ENCODE measurements at places on chromosomes 1 and 21.

DNA sequence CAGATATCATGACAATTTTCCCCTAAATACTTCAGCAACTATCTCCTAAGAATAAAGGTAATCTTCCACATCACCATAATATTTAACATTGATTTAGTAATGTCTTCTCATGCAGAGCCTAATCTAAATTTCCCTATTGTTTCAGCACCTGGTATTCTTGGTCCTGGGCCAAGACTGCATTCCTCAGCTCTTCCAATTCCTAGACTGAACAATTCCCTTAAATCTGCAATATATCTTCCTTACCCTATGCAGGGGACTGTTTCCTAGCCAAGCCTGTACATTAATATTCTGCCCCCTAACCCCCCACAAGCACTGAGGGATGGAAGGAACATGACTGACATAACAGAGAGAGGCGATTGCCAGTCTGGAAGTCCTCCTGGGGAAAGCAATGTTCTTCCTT is 28.7 kb upstream of the DISP1 start:
- no peak for DNase-seq

- no peak for DNase-seq
Observed at GRCh38 chr1:56056438-56057287, 522.7 kb downstream of the PLPP3 start.

GRCh38 chr1:17335821-17336710 is 28.1 kb downstream of the PADI4 start:
- DNase-seq, result peak; percentile 28

GRCh38 chr1:90133133-90133532 is 138.2 kb downstream of the ZNF326 start:
- no peak for DNase-seq

GRCh38 chr21:33036430-33037162 is 10.9 kb downstream of the OLIG2 start:
- no peak for DNase-seq

GRCh38 chr1:225840223-225840610 is 30.3 kb downstream of the EPHX1 start:
- no peak for DNase-seq

GRCh38 chr1:207578796-207579435 is 66.0 kb upstream of the CR1L start:
- DNase-seq, result no peak

DNA sequence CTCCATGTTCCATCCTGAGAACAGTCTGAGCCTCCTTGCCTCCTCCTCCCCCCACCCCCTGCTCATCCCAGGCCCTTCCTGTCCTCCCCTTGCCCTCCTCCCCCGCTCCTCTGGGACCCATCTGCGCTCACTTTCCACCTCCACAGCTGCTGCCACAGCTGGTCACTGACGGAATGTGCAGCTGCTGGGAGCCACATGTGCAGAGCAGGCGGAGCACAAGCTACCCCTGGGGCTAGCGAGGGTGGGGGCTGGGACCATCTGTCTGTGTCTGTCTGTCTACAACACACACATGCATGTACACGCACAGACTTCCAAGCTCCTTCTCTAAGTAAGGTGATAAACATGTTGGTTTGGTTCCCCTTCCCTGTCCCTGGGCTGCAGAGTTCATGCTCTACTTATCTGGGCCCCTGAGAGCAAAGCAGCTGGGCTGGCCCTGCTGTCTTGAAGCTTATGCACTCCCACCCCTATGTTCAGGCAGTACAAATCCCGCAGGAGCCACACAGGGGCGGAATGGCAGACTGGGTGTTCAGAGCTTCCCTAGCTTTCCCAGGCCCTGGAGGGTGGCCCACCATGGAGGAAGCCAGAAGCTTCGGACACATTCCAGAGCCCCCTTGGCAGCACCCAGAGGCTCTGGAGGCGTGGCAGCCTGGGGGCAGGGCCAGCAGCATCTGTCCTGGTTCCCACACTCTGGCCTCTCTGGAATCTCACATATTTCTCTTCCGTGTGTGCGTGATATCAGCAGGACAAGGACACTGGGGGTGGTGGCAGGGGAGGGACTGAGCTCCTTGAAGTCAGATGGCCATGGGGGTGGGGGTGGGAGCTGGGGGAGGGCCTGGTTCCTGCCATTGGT is 7.0 kb upstream of the HEYL start:
- DNase-seq, result no peak

- DNase-seq, result no peak
Observed at GRCh38 chr1:237152506-237153335, 110.7 kb downstream of the RYR2 start.

DNA sequence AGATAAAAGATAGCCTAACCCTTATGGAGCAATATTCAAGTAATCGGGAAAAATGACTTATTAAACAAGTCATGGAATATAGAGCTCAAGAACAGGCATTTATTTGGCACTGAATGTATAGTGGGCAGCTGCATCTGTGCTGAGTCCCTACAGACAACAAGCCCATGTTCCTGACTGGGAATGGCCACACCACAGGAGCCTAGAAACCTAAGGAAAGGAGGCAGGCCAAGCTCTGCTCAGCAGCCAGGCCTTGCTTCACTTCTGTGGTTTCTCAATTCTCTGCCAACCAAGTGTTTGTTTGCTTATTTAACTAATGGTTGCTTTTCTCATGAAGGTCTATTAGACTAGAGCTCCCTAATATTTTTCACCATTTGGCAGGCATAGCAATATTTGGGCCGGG is 21.5 kb downstream of the AK2 start:
- no peak for DNase-seq

DNA sequence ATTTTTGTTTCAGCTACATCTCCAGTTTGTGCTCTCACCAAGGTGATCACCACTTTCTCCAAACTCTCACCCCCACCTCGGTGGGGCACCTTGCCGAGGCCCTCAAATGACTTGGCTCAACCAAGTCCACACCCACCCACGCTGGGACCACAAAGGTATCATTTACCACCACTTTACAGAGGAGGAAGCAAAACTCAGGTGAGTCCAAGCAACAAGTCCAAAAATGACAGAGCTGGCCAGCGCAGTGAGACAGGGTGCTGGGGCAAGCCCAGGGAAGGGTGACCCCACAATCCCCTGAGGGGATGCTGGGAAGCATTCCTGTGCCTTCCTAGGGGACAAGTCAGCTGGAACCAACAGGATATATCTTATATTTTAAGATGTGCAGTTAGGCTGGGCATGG is 24.7 kb downstream of the SSBP3 start:
- DNase-seq, result no peak

DNA sequence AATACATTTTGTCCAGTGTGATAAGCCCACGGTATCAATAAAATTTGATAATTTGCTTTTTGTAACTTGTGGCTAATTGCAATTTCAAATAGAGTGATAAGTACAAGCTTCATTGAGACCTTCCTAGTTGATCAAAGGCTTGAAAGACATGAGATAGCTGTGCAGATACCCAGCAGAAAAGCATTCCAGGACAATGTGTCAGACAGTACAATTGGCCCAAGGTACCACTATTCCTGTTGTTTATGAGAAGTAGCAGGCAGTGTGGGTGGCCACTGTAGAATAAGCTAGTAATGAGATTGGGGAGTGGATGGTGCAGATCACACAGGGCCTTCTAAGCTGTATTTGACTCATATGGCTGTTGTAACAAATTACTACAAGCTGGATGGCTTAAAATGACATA is 182.2 kb downstream of the AMY1C start:
- DNase-seq, result no peak

GRCh38 chr1:175394739-175395138 is 202.2 kb upstream of the KIAA0040 start:
- DNase-seq, result no peak

DNA sequence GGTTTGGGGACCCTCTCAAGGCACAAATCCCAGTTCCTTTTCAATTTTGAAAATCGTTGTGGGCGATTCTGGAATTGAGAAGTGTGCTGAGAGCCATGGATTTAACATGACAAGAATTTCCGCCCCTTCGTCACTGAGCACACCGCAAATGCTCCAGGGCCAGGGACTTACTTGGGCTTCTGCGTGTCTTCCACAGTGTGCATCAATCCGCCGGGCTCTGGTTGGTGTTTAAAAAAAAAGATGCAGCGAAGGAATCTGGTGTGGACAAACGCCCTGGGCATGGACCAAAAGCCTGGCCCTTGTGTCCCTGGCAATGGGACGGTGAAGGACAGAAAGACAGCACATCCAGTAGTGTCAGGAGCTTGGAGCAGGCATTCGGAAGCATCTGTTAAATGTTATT is 696 bp upstream of the CLDN14 start:
- DNase-seq, result no peak

DNA sequence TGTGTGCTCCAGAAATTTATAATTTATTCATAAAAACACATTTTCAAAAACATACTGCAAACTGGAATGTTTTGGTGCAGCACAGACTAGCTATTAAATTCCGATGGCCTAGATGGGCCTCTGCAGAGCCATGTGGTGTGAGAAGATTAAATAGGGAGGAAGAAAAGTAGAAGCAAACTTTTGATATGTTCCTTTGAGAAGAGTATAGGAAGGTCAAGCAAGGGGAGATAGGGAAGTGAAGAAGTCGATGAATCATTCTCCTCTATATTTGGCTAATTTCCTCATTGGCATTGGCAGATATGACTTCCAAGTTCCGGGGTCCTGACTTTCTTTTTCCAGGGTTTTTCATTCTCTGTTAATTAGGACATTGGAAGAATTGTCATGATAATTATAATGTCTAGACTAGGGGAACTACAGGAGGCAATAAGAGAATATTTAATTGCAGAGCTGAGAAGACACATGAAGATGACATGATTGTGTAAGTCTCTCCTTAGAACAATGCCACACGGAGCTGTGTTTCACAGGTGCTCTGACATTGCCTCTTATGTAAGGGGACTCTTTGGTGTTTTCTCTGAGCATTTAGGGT is 19.3 kb upstream of the ZNF326 start:
- DNase-seq, result no peak

DNA sequence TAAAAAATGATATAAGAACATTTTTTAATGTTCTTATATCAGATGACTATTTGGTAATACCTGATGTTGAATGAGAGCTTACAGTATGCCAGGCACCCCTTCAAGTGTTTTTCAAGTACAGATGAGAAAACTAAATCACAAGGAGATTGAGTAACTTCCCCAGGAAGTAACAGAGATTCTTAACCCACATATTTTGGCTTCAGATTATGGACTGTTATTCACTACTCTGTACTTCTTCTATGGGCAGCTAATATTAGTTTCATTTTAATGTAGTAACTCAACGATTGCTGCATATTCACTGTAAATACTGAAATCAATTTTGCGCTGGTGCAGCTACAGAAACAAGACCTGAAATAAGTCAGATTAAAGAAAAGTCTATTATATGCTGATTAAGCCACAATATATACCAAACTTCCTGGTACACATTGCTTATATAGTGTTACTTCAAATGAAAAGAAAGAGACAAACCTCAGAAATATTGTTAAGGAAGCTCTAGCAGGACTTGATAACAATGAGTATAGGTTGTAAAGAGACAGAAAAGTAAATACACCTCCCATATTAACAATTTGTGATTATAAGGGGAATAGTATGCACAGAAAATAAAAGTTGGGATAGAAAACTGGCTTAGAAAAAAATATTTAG is 19.7 kb downstream of the DPYD start:
- no peak for DNase-seq

GRCh38 chr1:198185759-198186158 is 29.0 kb downstream of the NEK7 start:
- DNase-seq, result no peak

GRCh38 chr1:197218857-197219256 is 49.2 kb upstream of the CRB1 start:
- DNase-seq, result no peak

GRCh38 chr1:1109743-1110142 is 6.1 kb downstream of the C1orf159 start:
- DNase-seq, result no peak

- DNase-seq, result peak; percentile 9
Observed at GRCh38 chr1:196723325-196724185, 51.1 kb upstream of the CFHR3 start.

- no peak for DNase-seq
Observed at GRCh38 chr1:17880449-17880848, 125.3 kb downstream of the ACTL8 start.

DNA sequence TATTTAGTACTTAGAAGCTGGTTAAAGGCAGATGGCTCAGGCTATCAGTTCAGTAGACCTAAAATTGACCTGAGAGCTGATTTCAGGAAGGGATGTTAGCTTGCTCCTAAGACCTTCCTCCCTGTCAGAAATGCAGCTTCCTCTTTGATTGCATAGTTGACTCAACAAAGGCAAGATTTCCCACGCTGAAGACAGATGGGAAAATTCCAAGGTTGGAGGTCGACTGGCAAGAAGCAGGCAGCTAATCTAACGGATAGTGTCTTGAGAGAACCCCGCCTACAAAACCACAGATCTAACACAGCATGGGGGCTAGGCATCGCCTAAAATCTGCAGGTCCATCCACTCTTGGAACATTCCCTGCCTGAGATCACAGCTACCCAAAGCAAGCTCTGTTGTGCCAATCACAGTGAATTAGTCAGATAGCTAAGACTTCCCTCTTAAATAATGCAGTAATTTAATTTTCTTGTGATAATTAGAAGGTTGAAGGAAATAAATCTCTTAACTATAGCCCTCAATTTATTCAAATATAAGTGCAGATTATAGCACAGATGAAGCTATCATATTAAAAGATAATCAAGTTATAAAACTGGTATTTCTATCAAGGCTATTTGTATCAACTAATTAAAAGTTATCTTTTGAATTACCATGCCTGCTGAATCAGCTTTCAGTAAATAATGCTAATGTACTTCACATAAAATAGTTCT is 357.8 kb upstream of the SGIP1 start:
- DNase-seq, result no peak

DNA sequence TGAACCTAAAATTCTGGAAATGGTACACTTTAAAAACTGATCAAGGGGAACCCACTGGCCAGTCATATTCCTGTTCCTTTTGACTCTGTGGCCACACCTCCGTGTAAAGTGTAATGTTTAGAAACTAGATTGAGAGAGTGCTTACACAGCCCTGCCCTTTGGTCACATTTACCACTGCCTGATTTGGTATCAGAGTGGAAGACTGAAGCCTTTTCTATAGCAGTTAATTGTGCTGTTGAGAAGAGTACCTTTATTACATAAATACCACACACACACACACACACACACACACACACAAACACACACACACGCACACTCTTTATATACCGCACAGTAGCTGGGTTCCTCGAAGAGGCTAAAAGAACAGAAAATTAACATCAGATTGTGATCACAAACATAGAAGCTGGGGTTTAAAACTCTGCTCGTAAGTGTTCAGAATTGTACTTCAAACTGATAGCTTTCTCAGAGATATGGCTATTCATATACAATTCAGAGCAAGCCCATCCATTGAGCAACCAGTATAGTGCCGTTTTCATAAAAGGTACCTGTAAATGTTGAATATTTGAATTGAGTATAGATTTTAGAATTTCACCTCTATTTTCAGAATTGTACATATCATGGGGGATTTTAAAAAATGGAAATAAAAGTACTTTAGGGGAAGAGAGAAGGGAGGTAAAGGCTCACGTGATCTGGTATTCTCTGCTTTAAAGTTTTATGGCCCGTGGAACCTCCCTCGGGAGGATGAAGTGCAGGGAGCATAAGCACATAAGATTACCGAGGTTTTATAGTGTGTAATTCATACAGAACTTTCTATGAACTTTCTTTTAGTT is 37.5 kb downstream of the CAMTA1 start:
- no peak for DNase-seq

GRCh38 chr1:97174039-97174704 is 452.6 kb downstream of the PTBP2 start:
- no peak for DNase-seq
